ENCODE measurements at places on chromosomes 11 and 22.

DNA sequence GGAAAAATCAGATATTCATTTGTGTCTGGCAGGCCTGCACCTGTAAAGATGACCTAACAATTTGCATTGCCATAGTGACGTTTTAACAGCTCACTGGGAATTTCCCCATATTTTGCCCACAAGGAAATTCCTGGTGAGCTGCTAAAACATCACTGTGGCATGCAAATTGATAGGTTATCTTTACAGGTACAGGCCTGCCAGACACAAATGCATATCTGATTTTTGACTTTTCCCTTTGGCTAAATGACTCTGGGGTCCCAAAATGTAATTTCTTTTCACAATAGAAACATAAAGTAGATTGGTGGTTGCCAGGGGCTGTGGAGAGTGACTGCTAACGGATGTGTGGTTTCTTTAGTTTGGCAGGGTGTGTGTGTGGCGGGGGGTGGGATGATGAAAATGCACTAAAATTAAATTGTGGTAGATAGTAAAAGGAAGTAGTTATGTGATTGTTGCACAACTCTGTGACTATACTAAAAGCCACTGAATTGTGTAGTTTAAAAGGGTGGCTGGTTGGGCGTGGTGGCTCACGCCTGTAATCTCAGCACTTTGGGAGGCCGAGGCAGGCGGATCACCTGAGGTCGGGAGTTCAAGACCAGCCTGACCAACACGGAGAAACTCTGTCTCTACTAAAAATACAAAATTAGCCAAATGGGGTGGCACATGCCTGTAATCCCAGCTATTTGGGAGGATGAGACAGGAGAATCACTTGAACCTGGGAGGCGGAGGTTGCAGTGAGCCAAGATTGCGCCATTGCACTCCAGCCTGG lies 18.5 kb upstream of the FEZ1 start:
- no peak for DNase-seq

- DNase-seq = no peak
Observed at GRCh38 chr11:104337273-104337672, 173.3 kb upstream of the PDGFD start.

DNA sequence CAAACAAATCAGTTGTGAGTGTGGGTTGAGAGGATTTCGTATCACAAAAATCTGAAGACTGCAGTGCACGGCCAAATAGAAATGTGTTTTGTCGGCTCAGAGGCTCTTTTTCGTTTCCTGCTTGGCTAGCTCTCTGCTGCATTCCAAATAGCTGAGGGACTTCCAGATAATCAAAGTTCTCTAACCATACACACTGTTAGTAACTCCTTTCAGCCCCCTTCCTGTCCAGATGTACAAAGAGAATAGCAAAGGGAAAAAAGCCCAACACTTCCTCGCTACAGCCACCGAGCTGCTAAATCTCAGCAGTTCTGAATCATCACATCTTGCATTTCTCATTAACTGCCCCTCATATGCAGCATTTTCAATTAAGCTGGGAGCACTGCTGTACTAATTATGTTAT lies 203.1 kb downstream of the TENM4 start:
- no peak for DNase-seq

DNA sequence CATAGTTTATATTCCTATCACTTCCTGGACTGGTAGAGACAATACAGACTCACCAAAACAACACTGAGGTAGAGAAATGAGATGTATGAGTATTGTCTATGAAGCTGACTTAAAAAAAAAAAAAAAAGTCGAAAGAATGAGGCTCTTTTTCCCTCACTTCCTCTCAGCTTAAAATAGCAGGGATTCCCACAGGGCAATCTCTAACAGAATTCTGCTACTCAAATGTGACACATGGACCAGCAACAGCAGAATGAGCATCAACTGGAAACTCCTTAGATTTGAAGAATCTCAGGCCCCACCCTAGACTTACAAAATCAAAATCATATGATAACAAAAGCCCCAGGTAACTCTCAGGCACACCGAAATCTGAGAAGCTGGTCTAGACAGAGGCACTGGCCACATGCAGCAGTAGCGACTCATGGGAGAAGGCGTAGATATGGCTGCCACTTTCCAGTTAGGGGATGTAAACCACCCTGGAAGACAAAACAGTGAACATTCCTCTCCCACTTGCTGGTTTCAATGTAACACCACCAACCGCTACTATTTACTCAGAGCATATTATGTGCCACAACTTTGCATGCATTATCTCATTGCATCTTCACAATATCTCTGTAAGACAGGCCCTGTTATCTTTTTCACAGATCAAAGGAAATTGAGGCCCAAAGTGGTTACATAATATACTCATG lies 128.0 kb downstream of the RBFOX2 start:
- peak; percentile 42 for DNase-seq

DNA sequence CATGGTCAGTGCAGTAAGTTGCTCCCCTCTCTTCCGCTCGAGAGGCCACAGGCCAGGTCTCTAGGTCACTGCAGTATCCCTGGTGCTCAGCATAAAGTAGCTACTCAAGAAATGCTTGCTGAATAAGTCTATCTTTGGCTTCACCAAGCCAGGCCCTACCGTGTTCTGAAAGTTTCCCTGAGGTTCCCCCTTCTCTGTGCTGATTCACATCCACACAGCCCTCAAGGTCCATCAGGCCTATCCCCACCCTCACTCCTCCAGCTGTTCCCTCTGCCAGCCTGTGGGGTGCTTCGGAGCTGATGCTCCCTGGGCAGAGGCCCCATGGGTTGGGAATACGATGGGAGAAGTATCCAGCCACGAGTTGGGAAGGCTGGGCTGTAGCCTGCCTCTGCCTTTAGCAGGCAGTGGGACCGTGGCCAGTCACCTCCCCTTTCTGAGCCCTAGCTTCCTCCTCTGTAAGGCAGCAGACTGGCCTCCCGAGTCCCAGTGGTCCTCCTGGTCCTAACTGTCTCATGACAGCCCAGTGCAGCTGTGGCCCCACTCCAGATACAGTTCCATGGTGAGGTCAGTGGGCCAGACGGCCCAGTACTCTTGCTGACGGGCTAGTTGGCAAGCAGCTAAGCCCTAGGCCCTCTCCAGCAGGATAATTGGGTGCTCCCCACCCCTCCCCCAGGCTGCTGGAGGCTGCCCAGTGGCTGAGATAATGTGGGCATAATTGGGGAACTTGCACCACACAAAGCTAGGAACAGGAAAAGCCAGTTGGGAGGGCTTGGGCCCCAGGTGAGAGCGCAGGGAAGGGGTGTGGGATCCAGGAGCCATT lies 48.2 kb downstream of the NECTIN1 start:
- no peak for DNase-seq

- DNase-seq = peak; percentile 58
Observed at GRCh38 chr22:37018815-37019308, 385 bp downstream of the TST start.

DNA sequence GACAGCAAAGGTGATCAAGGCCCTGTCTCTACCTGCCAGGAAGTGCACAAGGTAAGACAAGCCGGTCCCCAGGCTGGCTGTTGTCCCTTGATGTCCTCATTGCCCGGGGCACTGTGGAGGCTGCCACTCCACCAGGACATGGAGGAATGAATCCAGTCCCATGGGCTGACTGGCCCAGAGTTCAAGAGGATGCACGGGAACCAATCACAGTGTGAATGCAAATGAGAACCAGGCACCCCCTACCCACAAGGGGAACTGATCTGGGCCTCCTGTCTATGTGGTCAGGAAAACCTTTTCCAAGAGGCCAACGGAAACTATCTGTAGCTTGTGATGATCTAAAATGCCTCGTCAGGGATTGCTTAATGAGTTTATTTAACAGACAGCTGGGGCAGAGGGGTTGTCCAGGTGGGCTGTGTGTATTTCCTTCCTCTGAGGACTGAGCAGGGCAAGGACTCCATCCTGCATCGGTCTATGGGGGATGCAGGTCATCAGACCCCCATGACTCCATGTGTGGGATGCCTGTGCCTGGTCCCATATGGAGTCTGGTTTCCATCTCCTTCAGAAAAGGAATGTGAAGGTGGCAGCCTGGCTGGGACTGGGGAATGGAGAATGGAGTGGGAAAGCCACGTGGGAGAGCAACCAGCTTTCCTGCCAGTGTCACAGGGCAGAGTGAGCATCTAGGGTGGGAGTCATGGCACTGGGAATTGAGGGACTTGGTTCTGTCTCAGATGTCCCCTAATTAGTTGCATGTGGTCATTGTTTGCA lies 60.5 kb downstream of the CD82 start:
- DNase-seq = peak; percentile 1

DNA sequence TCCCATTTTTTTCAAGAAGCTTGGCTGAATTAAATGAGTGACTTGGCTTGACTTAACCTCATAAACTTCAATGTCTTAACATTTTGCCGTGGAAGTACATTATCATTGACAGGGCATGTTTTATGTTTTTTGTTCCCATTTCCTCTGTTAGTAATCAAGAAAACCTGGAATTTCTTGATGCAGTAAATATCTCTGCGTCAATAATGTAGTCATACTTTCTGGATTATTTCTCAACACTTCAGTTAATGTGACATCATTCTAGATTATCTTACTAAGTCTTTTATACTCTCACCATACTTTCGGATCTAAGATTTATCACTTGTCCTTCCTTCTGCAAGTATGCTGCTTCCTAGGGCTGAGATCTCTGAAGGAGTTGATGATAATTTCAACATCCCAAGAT lies 58.6 kb upstream of the PGR start:
- no peak for DNase-seq

GRCh38 chr11:15615398-15616096 lies 500.8 kb downstream of the INSC start:
- no peak for DNase-seq

DNA sequence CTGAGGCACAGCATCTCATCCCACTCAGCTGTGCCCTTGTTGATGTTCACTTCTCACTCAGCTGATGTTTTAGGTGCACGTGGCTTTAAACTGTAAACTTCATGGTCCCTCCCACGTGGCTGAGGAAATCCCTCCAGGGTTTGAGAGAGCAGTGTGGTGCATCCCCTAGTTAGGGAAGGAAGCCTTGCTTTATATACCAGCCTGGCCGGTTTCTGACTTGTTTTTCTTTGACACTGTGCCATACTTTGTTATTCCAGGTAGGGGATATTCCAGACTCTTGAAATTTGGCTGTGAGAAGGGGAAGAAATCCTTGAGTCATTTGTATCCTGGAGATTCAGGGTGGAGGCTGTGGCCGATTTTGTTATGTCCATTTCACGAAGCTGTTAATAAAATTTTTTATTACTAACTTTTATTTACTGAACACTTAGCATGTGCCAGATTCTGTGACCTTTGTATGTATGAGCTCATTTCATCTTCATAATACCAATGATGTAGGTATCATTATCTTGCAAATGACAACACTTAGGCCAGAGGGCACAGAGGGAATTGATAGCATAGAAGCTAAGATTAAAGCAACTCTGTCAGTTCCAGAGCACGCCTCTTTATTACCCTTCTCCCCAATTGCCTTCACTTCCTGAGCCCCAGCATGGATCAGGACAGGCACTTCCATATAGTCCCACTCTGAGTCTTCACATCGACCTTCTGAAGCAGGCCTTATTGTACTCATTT lies 116.6 kb downstream of the NAV2 start:
- no peak for DNase-seq

DNA sequence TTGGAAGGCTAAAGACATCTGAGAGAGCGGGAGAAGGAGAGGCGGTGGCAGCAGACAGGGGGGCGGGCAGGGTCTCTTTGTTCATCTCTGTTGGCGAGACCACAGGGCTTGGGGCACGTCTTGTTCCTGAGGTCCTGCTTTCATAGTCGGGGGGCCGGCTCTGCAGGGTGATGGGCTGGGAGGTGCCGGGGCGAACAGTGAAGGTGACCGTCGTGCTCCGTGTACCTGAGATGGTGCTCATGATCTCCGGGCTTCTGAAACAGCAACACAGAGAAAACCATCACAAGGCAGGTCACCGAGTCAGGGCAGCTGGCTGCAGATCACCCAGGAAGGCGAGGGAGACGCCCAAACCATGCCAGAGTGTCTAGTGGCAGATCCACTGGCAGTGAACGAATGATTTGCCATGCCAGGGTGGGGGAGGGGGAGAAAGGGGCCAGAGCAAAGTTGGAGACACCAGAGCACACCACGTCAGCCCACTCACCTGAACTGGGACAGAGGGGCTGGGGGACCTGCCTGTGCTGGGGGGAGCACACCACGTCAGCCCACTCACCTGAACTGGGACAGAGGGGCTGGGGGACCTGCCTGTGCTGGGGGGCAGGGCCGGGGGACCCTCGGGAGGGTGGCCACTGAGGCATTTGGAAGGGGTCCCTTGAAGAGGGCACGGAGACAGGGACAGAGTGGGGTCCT lies 75.0 kb downstream of the CTTN start:
- no peak for DNase-seq

GRCh38 chr11:787084-787675 lies 2.7 kb downstream of the CEND1 start:
- DNase-seq = no peak

DNA sequence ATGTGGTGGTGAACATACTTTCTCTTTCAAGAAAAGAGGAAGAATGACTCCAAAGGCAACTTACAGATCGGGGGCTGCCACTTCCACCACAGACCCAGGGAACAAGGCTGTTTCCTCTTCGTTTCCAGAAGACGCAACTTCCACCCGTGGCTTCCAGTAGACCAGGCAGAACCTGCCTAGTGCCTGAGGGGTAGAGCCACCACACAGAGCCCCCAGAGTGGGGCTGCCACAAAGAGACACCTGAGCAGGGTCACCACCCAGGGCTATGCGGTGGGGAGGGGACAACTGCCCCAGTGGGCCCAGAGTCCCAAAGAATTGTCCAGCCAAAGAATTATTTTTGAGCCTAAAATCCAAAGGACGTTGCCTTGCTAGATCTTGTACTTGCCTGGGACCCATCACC lies 16.7 kb upstream of the PHF21B start:
- no peak for DNase-seq

DNA sequence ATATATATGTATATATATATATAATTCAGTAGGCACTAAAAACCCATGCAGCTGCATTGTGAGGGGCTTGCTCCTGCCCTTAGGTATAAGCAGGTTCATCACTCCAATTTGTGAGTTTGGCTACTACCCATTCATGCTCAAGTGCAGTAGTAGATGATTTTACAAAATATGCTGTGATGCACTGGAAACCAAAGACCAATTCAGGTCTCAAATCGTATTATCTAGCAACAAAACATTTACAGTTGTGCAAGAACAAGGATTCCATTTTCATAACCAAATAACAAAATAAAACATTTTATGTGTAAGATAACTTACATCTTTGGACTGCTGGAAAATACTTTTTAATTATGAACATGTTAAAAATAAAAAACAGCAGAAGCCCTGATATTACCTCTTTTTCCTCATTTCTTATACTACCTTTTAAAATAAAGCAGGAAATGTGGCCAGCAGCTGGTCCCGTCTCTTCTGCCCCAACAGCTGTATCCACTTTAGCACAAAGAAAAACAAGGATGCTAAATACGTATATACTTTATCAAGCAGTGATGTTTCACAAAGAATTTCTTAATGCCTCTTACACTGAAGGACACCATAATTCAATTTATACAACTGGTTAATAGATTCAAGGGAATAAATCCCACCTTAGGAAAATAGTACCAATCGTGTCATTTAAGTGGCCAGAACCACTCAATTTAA lies 2.8 kb downstream of the CREBZF start:
- peak; percentile 13 for DNase-seq

GRCh38 chr11:115267238-115267781 lies 236.9 kb downstream of the CADM1 start:
- DNase-seq = no peak

GRCh38 chr11:68052137-68052873 lies 13.5 kb downstream of the TCIRG1 start:
- no peak for DNase-seq
